ENCODE measurements at places on chromosomes 5 and 9.

- peak; percentile 85 for DNase-seq
These were observed 82.7 kb upstream of the NAA35 start for GRCh38 chr9:85858056-85858750.

- no peak for DNase-seq
These were observed 28.4 kb downstream of the SYK start for GRCh38 chr9:90830051-90830450.

GRCh38 chr9:127494304-127494702 lies 43.0 kb downstream of the LRSAM1 start:
- DNase-seq, result no peak

- DNase-seq, result peak; percentile 34
These were observed 1.9 kb upstream of the GPBP1 start for GRCh38 chr5:57171816-57172465.

GRCh38 chr5:54651482-54652076 lies 134.0 kb downstream of the SNX18 start:
- peak; percentile 25 for DNase-seq

DNA sequence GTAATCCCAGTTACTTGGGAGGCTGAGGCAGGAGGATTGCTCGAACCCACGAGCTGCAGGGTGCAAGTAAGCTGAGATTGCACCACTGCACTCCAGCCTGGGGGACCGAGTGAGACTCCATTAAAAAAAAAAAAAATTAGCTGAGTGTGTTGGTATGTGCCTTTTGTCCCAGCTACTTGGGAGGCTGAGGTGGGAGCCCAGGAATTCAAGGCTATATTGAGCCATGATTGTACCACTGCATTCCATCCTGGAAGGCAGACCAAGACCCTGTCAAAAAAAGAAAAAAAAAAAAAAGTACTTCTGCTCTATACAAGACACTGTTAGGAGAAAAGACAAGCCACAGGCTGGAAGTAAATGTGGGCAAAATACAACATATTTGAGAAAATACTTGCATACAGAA lies 68.5 kb upstream of the FBXW11 start:
- no peak for DNase-seq

DNA sequence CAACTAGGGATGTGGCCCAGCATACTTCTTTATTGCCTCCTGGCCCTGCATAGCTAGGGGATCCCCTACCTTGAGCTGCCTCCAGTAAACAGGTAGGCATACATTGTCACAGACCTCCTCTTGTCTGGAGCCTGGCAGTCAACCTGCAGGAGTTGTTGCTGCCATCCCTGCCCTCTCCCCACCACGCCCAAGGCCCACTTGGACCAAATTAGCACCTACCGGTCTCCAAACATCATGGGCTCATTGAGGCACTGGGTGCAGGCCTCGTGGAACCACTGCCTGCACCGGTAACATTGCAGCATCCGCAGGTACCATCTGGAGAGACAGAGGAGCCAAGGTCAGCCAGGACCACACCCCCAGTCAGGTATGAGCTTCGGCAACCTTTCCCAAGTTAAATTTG lies 10.3 kb downstream of the PHF19 start:
- no peak for DNase-seq

DNA sequence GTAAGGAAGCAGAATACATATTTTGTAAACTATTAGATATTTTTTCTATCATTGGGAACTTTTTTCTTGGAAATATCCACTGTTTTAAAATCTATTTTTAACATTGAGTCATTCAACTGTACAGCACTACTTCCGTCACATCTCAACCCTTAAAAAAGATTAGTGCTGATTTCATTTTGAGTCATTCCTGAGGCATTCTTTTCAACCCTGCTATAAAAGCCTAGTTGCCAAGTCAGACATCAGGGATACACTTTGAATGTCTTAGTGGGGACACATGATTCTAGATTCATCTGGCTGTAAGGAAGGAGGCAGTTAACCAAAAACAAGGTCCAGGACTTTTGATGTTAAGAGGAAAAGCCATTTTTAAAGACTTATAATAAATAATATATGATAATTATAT lies 160.9 kb downstream of the GIN1 start:
- DNase-seq, result no peak

All from pons (tissue), 1 donor.